ENCODE measurements at places on chromosomes 6 and 20. TPM values are rescaled to one million over a fixed set of nuclear protein-coding genes. Genes with fewer than 3 reads are reported as not detected.

DNA sequence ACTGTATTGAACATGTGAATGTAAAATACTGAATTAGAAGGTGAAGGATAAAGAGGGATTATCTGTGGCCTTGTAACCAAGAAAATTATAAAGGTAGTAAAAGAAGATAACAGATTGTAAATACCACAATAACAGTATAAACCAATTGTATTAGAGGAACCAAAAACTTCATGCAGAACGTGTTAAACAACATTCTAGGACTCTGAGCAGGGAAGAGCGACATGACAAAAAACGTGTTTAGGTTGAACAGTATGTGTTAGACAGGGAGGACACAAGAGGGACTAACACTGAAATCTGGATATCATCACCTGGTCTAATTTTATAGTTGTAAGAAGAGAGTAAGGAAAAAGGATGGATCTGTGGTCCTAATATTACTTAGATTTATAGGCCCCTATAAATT lies 259.0 kb upstream of the RUNX2 start:
- no peaks in the 10 kb centered on the region for H3K27me3 ChIP-seq
- no peaks in the 10 kb centered on the region for H3K36me3 ChIP-seq
- no peak overlapping the region for H3K27ac ChIP-seq
- no peak overlapping the region for H3K4me3 ChIP-seq
- no peaks in the 10 kb centered on the region for H3K4me1 ChIP-seq

DNA sequence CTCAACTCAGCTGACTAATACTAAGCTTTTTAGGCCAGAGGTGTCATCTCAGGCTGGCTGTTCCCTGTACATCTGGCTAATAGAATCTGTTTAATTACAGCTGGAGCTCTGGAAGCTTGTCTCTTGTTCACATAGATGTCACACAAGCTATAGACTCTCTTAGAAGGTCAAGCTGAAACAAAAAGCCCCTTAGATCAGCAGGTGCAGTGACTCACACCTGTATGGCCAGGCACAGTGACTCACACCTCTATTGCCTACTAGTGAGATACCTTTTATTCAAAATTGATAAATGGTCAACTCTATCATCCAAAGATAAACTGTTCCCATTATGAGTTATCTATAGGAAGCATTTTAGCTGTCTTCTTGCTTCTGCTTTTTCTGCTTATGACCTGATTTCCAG lies 29.9 kb upstream of the MTHFD1L start:
- peaks cover 3% of the 10 kb centered on the region for H3K27me3 ChIP-seq
- H3K4me3 ChIP-seq: no peak overlapping the region
- H3K4me1 ChIP-seq: peaks cover 2% of the 10 kb centered on the region
- peaks cover 60% of the 10 kb centered on the region for H3K36me3 ChIP-seq
- no peak overlapping the region for H3K27ac ChIP-seq

DNA sequence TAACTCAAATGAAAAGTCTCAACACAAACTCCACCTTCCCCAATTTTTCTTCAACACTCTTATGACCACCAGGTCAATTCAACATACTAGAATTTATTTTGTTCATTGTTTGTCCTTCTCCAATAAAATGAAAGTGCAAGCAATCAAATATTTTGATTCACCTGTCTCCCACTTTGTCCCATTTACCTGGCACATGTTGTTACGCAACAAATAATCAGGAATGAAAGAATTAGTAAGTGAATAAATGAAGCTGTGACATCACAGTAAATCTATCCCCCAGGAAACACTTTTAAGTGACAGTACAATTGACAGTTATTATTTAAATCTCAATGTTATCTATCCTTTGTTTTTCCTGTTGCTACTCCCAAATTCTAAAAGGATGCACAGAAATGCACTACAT lies 393.7 kb upstream of the OPRM1 start:
- no peak overlapping the region for H3K27ac ChIP-seq
- no peaks in the 10 kb centered on the region for H3K4me1 ChIP-seq
- no peak overlapping the region for H3K4me3 ChIP-seq
- DNase-seq: no peak
- H3K27me3 ChIP-seq: no peaks in the 10 kb centered on the region

DNA sequence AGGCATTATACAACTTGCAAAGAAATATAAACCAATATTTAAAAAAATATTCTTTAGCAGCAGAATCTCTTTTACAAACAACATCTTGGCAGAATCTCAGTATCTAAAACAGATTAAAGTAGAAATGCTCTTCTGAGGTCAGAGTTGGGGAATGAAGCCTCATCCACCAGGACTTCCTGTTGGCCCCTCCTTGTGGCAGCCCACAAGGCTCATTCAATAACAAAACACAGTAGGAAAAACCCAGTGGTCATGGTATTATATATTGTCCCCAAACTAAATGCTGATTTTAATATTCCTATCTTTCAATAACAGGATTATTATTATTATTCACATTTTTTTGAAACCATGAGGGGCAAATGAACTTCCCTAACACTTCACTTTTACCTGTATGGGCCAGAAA lies 368.6 kb downstream of the BTBD9 start:
- no peak overlapping the region for H3K27ac ChIP-seq
- peaks cover 2% of the 10 kb centered on the region for H3K27me3 ChIP-seq
- H3K4me1 ChIP-seq: peaks cover 32% of the 10 kb centered on the region
- no peak overlapping the region for H3K4me3 ChIP-seq

- no peak overlapping the region for H3K4me3 ChIP-seq
- peaks cover 69% of the 10 kb centered on the region for H3K4me1 ChIP-seq
- H3K36me3 ChIP-seq: peaks cover 5% of the 10 kb centered on the region
- peak overlapping the region; percentile 99 for H3K27ac ChIP-seq
- DNase-seq: peak; percentile 43
Observed at GRCh38 chr6:104705095-104705707, 154.5 kb downstream of the HACE1 start.

DNA sequence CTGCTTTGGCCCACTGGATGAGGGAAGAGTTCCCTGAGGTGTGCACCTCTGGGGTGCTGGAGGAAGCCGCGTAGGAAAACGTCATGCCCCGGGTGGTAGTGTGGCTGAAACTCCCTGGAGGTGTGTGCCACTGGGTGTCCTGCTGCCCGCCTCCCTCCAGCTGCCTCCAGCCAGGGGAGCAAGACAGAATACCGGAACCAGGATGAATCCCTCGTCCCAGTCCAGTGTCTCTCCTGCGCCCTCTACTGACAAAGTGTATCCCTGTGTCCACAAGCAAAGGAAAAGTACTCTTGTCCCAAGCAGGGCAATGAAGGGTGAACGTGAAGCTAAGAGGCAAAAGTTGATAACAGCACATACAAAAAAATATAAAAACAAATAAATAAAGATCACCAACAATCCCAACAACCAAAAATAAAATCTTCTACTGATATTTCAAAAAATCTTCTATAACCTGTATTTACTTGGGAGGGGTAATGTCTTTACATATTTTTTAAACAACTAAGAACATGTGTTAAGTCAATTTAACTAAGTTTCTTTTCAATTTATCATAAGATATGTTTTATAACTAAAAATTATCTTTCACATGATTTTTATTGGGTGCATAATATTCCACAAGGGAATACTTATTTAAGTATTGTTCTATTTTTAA lies 437.6 kb downstream of the MAFB start:
- no peak overlapping the region for H3K27ac ChIP-seq
- H3K27me3 ChIP-seq: no peaks in the 10 kb centered on the region
- H3K4me3 ChIP-seq: no peak overlapping the region
- H3K4me1 ChIP-seq: peaks cover 5% of the 10 kb centered on the region

DNA sequence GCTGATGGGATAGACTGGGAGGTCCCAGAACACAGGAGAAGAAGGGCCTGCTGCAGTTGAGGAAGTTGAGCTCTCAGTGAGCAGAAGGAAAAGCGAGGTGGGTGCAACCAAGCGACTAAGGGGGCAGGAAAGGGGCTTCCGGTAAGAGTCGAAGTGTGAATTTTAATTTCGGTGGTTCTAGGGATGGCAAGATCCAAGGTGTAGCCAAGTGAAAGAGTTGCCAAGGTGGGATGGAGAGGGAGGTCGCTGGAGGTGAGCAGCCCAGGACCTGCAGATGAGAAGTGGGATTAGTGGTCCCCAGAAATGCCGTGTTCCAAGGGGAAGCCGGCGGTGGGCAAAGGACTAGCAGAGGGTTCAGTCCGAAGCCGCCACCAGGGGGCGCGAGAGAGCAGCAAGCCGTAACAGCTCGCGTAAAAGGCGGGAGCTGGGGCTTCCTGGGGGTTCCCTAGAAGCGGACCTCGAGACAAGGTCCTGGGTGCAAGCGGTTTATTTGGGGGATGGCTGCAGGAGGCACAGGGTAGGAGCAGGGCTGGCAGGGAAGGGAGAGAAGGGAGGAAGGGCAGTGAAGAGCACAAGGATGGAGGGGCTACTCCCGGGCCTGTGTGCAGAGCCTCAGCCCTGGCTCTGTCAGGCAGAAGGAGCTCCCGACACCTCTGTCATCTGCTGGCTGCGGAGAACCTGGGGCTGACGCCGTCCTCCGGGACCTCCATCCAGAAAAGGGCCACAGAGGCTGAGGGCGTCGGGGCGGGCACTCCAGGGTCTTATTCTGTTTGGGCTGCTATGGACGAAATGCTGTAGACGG lies 103.6 kb downstream of the PAX1 start:
- no peaks in the 10 kb centered on the region for H3K4me1 ChIP-seq
- H3K27me3 ChIP-seq: peaks cover 6% of the 10 kb centered on the region
- H3K4me3 ChIP-seq: no peak overlapping the region
- H3K27ac ChIP-seq: no peak overlapping the region

The OPRM1 gene
- not detected for total RNA-seq

The FARS2 gene
- 17.8 TPM for total RNA-seq

GRCh38 chr6:122785891-122786290 lies 3.2 kb upstream of the SMPDL3A start:
- no peak overlapping the region for H3K27ac ChIP-seq
- DNase-seq: no peak
- H3K4me1 ChIP-seq: peaks cover 25% of the 10 kb centered on the region
- peaks cover 9% of the 10 kb centered on the region for H3K27me3 ChIP-seq
- no peak overlapping the region for H3K4me3 ChIP-seq

Data from endothelial cell (in vitro differentiated cells).